ENCODE measurements at places on chromosomes 4 and X.
A peak's percentile ranks its signal among the peaks of the same experiment; 100 is the strongest.

DNA sequence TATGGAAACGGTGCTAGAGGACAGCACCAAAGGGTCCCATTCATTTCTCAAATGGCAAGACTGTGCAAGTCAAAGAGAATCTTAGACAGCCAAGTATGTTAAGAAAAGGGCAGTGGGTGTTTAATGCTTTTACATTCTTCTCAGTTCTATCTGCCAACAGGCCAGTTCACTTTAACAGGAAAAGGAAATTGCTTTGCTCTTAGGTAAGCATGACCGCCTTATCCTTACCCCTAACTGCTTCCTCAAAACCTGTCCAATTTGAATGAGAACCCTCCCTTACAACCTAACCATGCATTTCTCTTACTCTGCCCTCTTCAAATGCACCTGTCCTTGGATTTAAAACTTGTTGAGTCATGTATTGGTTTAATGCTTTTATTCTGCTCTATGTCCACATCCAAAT is 44.5 kb upstream of the BLTP1 start:
- no peak for DNase-seq

DNA sequence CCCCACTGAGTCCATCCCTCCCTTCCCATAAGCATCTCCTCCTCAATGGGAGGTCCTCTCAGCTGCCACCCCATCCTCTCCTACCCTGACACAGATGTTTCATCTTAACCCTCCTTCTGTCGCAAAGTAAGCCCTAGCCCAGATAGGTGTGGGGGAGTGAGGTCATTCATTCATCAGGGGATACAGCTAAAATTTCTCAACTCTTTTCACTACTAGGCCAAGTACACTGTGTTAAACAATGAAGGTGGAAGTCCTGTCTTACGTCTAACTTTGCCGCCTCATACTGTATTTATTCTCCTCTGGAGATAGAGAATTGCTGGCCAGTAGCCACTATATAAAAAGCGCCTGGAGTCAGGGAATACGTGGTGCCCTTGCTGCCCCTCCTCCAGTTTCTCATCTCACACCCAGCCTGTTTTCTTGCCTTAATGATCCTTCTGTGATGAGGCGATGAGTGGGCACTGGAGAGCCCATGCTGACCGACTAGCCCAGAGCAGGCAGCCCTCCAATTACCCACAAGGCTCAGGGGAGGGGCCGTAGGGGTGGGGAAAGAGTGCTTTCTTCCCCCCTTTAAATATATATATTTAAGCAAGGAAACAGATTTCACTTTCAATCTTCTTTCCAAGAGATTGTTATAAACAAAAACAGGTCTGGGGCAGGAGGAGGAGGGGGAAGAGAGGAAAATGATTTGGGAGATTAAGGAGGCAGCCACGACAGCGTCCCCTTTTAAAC is 149.5 kb downstream of the PJA1 start:
- DNase-seq: peak; percentile 31

DNA sequence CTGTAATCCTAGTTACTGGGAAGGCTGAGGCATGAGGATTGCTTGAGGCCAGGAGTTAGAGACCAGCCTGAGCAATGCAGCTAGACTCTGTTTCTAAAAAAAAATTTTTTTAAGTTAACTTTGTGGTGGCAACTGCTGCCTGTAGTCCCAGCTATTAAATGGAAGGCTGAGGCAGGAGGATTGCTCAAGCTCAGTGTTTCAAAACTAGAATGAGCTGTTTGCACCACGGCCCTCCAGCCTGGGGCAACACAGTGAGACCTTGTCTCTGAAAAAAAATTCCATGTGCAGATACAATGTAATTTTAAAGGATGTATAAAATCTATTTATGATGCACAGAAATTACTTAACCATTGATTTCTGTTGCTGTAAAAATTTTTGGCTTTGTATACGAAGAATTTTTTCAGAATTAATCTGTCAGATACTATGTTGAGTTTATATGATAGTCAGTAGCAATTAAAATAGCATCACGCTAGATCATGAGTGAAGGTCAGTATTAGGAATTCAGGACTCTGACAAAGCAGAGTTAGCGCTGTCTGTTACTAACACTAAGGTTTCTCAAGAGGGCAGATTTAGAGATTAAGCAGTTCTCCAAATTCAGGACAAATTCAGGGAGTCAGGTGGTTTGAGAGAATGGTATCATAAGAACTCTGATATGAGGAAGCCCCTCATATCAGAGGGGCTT is 8.3 kb upstream of the AGA start:
- no peak for DNase-seq

DNA sequence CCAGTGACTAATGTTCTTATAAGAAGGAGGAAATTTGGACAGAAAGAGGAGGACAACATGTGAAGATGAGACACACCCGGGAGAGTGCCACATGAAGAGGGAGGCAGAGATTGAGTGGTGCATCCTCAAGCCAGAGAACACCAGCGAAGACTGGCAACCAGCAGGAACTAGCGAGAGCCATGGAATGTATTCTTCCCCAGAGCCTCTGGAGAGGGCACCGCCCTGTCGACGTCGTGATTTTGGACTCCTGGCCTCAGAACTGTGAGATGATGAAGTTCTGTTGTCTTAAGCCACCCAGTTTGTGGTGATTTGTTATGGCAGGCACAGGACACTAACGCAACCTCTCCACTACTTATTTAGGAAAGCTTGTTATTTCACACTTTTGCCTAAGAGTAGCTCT is 196.0 kb upstream of the TLL1 start:
- no peak for DNase-seq

- DNase-seq: no peak
Observed at GRCh38 chrX:103741879-103742278, 31.2 kb downstream of the TMEM31 start.

DNA sequence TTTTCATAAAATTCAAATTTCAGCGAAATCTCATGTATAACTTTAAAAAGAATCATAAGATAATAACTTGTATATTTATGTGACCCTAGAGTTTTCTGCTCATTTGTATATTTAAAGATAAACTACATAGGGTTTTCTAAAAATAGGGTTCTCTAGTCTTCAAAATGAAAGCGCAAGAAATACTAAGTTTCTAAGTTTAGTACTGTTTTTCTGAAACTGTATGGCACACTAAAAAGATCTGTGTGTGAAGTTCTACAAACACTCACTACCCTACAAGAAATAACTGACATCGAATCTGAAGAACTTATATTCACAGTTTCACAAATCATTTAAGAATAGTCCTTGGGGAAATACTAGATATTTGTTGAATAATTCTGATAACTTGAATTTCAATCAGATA is 38.7 kb upstream of the NDST4 start:
- no peak for DNase-seq
